Globus pallidus (tissue), 1 donor: ENCODE measurements at places on chromosomes 12 and 14.

- DNase-seq: no peak
Observed at GRCh38 chr14:89236851-89237250, 180.2 kb downstream of the FOXN3 start.

- DNase-seq: peak; percentile 48
Observed at GRCh38 chr12:12562016-12562483, 613 bp downstream of the DUSP16 start.

DNA sequence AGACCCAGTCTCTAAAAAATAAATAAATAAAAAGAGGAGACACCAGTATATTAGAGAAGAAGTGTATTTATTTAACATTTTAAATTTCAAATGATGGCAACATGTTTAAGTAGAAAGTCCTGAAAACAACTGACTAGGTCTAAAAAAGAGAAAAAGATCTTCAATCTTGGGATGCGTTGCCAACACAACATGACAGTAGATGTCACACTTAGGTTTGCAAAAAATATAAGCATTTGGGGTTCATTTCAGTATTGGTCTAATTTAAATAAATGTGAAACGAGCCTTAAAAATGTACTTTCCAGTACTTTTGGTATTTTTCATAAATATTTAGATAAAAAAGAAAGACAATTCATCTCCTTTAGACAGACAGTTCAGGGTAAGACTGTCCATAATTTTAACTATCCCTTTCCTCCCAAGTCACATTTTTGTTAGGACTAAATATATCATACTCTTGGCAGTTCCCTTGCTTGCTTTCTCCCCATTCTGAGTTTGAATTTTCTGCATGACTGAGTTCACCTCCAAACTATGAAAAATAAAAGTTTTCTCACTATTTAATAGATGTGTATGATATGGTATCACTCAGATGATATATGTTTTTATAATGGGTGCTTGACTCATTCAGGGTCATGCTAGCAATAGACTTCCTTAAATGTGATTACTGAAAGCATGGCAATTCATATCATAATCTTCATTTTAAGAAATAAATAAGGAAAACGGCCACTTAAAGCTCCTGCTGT, 4.3 kb downstream of the C14orf93 start:
- DNase-seq: no peak

DNA sequence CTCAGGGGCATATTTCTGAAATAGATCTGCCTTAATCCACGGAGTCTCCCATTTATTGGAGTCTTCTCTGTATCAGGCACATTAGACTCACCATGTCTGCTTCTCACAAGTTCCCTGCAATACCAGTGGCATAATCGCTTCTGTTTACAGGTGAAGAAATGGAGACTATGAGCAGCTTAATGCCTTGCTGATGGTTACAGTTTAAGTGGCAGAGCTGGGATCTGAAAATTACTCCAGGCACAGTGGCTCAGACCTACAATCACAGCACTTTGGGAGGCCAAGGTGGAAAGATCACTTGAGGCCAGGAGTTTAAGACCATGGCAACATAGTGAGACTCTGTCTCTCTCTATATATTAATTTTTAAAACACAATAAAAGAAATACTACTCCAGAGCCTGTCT, 7.3 kb upstream of the RIC8B start:
- DNase-seq: no peak

GRCh38 chr12:5171701-5172100, 128.0 kb downstream of the KCNA5 start:
- DNase-seq: peak; percentile 7

- peak; percentile 9 for DNase-seq
Observed at GRCh38 chr12:23686095-23686494, 263.4 kb downstream of the SOX5 start.

- DNase-seq: no peak
Observed at GRCh38 chr14:99042381-99043266, 229.4 kb downstream of the BCL11B start.

DNA sequence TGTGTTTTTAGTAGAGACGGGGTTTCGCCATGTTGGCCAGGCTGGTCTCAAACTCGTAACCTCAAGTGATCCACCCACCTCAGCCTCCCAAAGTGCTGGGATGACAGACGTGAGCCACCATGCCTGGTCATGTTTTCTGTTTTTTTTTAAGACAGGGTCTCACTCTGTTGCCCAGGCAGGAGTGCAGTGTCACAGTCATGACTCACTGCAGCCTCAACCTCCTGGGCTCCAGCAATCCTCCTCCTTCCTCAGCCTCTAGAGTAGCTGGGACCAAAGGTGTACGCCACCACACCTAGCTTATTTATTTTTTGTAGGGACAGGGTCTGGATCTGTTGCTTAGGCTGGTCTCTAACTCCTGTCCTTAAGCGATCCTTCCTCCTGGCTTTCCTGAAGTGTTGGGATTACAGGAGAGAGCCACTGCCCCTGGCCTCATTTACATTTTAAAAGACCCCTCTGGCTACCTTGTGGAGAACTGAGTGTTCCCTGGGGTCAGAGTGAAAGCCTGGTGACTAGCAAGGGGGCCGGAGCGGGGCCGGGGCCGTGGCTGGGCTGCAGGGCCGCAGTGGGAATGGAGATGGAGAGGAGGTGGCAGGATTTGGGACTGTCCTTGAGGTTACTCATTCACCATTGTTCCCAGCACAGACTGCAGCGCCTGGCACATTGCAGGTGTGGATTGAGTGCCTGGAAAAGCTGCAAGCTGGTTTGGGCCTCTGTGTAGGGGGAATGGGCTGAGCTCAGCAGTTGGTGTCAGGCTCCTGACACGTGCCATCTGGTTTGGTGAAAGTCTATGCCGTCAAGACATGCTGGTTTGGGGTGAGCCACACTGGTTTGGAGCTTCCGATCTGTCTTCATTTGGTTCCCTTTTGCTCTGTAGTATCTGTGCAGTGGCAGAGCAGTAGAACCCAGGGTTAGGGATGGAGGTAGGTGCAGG, 18.1 kb downstream of the KMT5A start:
- no peak for DNase-seq

DNA sequence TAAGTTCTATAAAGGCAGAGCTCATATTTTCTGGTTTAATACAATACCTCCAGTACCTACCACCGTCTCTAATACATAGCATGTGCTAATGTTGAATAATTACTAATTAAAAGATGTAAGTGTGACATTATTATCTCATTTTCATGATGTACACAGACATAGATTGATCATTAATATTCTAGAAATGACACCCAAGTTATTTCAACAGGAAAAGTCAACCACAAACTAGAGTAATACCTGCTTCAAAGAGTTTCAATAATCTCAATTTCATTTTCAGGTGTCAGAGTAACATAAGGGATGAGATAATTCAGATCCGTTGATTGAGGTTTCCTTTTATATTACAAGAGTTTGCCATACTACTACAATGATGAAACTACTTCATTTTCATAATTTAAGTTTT, 388.9 kb downstream of the SOX5 start:
- no peak for DNase-seq

- DNase-seq: peak; percentile 39
Observed at GRCh38 chr12:23950210-23950774, 822 bp upstream of the SOX5 start.

- no peak for DNase-seq
Observed at GRCh38 chr12:119505001-119505400, 88.6 kb upstream of the TMEM233 start.

- no peak for DNase-seq
Observed at GRCh38 chr14:38199076-38199475, 8.6 kb upstream of the SSTR1 start.

DNA sequence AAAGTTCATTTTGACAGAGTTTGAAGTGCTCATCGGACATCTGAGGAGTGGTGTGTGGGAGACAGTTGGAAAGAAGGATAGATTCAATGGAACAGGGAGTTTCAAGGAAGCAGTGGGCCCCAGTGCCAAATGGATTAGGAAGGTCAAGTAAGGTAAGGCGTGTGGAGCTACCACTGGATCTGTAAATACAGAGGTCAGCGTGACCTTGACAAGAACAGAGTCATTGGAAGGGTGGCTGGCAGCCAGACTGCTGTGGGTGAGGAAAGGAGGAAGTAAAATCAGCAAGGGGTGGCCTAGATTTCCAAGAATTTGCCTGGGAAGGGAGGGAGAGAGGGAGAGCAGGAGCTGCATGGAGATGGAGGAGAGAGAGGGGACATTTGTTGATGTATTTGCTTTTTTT, 68.2 kb upstream of the IGF1 start:
- DNase-seq: no peak

DNA sequence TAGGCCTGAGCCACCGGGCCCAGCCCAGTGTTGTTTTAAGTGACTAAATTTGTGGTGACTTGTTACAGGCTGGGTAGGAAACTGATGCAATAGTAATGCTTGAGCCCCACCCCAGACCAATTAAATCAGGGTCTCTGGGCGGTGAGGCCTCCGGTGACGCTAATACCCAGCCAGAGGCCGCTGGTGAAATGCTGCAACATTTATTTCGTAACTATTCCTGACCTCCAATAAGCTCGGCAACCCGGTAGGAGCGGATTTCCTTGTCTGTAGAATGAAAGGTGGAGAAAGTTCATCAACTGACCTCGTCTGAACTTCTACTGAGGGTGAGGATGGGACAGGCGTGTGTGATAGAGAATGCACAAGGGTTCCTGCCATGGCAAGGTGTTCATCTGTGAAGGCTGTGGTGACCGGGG, 42.3 kb downstream of the FZD10 start:
- no peak for DNase-seq

- DNase-seq: no peak
Observed at GRCh38 chr12:24550609-24551008, 398.3 kb downstream of the BCAT1 start.

- peak; percentile 95 for DNase-seq
Observed at GRCh38 chr12:68686595-68687521, at the start of gene NUP107. Gene NUP107, plus strand, starts transcription at chr12:68686978. Its CDS starts 88 bp downstream, at chr12:68687066.

GRCh38 chr12:27437839-27438238, 8.7 kb upstream of the SMCO2 start:
- no peak for DNase-seq

DNA sequence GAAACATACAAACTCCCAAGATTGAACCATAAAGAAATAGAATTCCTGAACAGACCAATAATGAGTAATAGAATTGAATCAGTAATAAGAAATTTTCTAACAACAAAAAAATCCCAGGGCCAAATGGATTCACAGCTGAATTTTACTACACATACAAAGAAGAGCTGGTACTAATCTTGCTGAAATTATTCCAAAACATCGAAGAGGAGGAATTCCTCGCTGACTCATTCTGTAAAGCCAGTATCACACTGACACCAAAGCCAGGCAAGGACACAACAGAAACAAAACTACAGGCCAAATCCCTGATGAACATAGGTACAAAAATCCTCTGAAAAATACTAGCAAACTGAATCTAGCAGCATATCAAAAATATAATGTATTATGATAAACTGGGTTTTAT, 367.8 kb upstream of the CLEC14A start:
- DNase-seq: no peak
